ENCODE measurements at places on chromosomes 7 and 10.
A peak's percentile ranks its signal among the peaks of the same experiment; 100 is the strongest.

DNA sequence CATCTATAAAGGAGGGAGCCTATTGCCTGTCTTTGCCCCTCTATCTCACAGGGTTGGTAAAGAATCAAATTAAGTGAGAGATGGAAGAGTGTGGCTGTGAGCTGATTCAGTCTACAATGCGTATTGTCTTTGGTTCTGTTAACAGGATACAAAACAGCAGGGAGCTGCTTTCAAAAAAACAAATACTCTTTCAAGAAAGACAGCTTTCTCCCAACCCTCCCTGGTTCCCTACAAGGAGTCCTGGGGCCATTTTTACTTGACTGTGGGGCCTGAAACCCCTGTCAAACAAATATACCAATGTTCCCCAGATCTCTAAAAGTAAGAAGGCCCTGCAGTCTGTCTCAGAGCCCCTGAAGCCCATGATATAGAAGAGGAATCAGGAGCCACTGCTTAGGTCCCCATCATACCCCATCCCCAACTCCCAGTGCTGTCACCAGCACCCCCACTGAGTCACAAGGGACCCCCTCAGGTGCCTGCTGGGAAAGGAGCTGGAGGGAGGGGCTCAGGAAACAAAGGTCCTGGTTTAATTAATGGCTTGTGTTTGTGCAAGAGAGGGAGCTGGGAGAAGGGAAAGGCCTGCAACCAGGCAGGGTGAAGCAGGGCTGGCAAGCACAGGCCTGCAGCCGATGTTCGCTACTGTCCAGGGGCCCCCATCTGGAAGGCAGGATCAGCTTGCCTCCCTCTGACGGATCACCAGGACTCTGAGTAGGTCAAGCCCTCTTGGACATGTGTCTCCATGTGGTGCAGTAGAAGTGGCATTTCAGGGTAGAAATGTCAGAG, 182.0 kb upstream of the GHITM start:
- no peak for DNase-seq

- DNase-seq, result peak; percentile 62
Observed at GRCh38 chr7:152464312-152465118, 28.7 kb upstream of the KMT2C start.

- no peak for DNase-seq
Observed at GRCh38 chr10:69660296-69660695, 30.2 kb downstream of the FAM241B start.

DNA sequence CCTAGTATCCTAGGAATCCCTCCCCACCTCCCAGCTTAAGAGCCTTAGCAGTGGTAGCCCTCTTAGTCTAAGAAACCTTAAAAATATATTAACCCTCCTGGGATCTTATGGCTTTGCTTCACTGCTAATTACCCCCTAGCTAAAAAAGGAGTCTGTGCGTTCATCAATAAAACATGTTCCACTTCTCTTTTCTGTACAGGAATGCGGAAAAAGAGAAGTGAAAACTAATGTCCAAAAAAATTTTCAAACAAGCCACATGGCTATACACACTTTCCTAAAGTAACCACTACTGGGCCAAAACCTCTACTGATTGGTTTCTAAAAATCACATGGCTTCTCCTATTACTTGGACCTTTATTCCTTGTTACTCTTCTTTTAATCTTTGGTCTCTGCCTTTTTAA, 667.1 kb upstream of the LRRTM3 start:
- no peak for DNase-seq

DNA sequence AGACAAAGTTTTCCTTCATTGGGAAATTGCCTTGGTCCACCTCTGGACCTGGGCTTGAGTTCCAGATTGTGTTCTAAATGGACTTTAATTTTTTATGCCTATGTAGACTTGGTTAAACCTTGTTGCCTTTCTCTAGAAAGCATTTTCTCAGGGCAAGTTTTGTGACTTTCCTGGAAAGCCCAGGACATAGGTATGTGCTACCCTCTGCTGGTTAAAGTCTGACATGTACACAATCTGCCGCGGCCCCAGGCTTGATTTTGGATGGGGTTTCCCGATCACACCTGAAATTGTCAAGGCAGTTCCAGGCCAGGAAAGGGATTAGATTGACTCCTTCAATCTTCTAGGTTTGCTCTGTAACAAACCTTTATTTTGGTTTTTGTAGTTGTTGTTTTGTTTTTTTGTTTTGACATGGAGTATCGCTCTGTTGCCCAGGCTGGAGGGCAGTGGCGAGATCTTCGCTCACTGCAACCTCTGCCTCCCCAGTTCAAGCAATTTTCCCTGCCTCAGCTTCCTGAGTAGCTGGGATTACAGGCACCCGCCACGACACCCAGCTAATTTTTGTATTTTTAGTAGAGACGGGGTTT, 14.1 kb upstream of the AKR1B10 start:
- peak; percentile 25 for DNase-seq

DNA sequence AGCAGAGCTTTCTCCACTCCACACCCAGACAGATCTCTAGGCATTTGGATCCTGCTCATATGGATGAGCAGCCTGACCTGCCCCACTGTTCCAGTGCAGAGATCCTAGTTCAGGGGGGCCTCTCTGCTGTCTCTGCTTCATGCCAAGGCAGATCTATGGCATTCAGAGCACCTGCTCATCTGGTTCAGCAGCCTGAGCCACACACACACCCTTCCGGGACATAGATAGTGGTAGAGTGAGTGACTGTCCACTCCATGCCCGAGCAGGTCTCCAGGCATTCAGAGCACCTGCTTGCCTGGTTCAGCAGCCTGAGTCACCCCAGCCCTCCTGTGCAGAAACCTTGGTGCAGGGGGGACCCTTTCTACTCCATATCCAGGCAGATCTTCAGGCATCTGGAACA, 54.3 kb upstream of the ZNF800 start:
- DNase-seq, result no peak

GRCh38 chr10:59580026-59580863, 129.4 kb downstream of the SLC16A9 start:
- no peak for DNase-seq

GRCh38 chr10:4733150-4733842, 92.7 kb upstream of the AKR1E2 start:
- DNase-seq, result no peak

GRCh38 chr10:88347022-88347421, 236.1 kb downstream of the RNLS start:
- no peak for DNase-seq

DNA sequence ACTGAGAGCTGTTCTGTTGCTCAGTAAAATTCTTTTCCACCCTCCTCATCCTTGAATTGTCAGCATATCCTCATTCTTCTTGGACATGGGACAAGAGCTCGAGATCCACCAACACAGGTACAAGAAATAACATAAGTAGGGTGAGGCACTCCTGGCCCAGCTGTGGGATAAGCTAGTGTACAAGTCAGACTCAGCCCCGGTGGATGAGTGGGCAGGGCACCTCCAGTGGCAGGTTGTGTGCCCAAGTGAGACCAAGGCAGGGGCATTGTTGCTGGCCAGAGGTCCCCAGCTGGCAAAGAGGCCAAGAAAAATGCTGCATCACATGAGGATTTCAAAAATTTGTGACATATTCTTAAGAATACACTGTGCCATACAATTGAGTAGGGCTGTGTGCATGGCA, 402.0 kb upstream of the ZWINT start:
- no peak for DNase-seq

GRCh38 chr10:59829024-59829423, 75.8 kb upstream of the MRLN start:
- DNase-seq, result no peak

- peak; percentile 34 for DNase-seq
Observed at GRCh38 chr7:139720705-139721231, 57.0 kb downstream of the HIPK2 start.

DNA sequence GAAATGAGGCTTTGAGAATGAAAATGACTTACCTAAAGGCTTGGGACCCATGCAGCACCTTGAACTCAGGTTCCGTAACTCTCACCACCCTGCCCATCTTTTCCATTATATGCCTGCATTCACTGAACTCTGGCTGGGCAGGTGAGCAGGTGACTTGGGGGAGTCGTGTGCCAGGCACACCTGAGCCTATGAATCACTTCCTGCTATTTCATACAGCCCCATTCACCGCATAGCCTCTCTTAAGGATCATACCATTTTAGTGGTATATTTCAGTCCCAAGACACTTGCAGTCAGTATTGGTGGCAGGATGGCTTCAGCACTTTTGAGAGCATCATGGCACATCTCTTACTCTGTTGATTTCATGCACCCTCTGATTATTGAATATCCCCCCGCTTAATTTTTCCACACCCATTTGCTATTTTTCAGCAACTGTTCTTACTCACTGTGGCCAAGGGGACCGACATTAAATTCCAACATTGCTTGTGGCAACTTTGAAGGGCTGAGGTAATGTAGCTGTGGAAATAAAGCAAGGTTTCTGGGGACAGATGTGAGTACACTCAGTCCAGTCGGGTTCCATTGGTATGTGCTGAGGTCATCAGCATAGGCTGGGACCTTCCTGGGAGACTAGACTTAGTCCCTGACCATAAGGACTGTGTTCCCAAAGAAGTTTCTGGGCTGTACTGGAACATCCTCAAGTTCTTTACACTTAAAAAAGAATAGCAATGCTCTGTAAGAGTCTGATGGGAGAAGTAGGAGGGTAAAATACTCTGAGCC, 39.8 kb upstream of the ZNF438 start:
- DNase-seq, result no peak

- DNase-seq, result no peak
Observed at GRCh38 chr10:68871105-68871711, 29.9 kb upstream of the DDX50 start.

- DNase-seq, result no peak
Observed at GRCh38 chr10:92082583-92083280, 159.2 kb downstream of the BTAF1 start.

DNA sequence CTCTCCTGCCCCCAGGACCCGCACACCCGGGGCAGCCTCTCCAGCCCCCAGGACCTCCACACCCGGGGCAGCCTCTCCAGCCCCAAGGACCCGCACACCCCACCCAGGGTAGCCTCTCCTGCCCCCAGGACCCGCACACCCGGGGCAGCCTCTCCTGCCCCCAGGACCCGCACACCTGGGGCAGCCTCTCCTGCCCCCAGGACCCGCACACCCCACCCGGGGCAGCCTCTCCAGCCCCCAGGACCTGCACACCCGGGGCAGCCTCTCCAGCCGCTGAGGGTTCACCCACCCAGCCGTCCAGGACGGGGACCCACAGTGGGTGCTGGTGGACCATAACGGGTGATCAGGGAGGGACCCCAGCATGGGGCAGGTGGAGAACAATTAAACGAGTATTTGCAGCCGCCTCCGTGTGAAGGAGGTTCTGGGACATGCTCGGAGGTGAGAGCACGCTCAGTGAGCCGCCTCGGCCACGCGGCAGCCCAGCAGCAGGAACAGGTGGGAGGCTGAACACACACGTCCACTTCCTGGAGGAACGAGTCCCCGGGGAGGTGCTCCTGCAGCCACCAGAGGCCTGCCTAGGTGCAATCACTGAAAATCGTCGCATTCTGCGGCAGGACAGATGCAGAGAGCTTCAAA, 107.9 kb downstream of the PDGFA start:
- no peak for DNase-seq

GRCh38 chr7:148967032-148967372, 61.3 kb downstream of the PDIA4 start:
- no peak for DNase-seq

- DNase-seq, result no peak
Observed at GRCh38 chr7:98779800-98780587, 89.8 kb downstream of the TMEM130 start.

DNA sequence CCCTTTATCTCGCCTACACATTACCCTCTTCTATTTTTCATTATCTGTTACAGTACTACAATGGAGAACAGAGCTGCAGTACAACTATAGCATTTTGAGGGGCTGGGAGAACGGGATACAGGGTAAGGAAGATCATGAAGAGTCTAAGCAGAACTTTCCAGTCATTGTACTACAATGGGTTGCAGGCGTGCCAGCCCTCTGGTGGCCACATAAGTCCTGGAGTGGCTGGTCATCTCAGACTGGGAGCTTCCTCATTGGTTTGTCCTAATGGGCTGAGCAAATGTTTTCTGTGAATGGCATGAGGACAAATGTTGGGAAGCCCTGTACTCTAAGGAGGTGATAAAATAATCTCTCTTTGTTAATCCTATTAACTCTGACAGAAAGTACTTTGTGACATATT, 33.0 kb downstream of the TMEM106B start:
- DNase-seq, result no peak

DNA sequence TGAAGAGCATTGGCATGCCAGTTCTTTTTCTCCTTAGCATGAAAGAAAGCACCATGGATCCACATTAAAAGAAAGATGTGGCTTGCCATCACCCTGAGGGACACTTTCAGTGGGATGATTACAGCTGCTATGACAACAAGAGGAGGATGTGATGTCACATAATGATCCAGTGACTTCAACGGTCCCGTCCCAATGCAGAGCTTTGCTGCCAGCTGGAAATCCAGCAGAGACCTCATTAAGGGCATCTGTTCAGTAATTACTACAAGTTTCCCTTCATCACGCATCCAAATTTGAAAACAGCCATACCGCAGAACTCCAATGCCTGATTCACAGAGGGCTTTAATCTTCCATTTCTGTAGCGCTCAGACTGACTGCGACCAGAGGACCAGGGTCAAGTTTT, 206.6 kb downstream of the LSM5 start:
- DNase-seq, result no peak

DNA sequence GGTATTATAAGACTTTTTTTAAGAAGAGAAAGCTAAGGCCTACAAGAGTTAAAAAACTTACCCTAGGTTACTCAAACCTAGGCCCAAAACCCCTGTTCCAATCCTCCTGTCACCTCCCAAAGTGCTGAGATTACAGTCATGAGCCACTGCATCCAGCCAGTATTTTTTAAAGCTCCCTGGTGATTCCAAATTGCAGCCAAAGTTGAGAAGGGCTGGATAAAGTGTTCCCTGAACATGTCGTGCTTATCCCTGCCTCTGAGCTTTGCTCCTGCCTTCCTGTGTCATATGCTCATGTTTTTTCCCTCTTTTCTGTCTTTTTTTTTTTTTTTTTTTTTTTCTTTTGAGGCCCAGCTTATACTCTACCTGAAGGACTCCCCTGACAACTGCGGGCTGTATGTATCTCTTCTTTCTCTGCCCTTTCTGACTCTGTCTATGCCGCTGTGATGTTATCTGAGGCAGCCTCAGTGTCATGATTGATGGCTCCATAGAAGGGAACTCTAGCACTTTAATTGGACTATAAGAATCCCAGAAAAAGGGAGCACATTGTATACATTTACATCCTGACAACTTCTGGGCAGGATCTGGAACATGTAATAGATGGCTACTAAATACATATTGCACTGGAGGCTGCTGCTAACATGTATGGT, 8.0 kb downstream of the AKR1B10 start:
- no peak for DNase-seq

DNA sequence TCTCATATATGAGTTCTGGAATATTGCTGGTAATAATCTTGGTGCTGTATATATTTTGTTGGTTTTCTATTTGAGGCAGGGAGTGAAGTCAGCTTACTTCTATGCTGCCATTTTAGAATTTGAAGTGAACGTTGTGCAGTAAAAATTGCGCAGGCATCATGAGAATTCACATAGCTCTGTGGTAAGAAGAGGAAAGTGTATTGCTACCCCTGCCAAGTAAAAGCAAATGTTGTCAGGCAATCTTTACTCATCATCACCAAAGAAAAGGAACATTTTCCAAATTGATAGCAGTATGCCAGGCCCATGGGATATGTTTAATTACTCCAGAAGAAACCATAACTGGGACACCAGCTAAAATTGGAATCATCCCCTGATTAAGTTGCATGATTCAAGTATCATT, 13.4 kb downstream of the FEZF1 start:
- DNase-seq, result no peak

GRCh38 chr10:28241741-28242399, 61.0 kb downstream of the MPP7 start:
- DNase-seq, result peak; percentile 48
